Activated naive CD4-positive, alpha-beta T cell treated with anti-CD3 and anti-CD28 coated beads, Interleukin-2, amount 50 U/mL, for 16 hours (primary cell): ENCODE measurements at places on chromosomes 13 and 19.

GRCh38 chr19:51571599-51571998 lies 516 bp downstream of the ZNF175 start:
- no peak for DNase-seq

DNA sequence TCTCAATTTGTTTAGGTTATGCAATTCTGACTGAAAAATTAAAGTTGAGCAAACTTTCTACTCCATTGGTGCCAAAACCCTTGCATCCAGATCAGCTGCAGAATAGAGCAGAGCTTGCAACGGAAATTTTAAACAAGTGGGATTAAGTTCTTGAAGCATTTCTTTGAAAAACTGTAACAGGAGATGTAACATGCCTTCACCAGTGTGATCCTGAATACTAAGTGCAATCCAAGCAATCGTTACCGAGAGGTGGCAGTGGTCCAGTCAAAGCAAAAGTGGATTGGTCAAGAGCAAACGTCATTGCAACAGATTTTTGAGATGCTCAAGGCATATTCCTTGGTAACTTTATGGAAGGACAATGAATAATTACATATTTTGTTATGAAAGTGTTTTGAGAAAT lies 841.1 kb upstream of the SLITRK5 start:
- DNase-seq: no peak

- DNase-seq: no peak
Measured at GRCh38 chr19:51531349-51532315, at the start of gene SIGLEC6. Gene SIGLEC6, minus strand, starts transcription at chr19:51531670. Its CDS starts 22 bp downstream, at chr19:51531648.

DNA sequence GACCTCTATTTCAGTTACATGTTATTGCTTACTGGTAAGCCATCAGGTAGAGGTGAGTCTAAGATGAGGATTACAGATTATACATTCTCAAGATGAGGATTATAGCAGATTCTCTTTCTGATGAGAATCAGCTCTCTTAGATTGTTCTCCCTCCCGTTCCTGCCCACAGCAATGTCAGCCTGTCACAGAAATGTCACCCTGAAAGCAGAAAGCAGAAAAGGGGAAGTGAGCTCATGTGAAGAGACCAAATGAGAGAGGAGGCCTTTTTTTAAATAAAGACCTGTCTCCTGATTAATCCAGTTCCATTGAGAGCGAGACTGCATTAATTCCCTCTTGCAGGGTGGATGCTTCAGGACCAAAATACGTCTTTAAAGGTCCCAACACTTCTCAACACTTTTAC lies 445.6 kb downstream of the KCTD12 start:
- DNase-seq: no peak

DNA sequence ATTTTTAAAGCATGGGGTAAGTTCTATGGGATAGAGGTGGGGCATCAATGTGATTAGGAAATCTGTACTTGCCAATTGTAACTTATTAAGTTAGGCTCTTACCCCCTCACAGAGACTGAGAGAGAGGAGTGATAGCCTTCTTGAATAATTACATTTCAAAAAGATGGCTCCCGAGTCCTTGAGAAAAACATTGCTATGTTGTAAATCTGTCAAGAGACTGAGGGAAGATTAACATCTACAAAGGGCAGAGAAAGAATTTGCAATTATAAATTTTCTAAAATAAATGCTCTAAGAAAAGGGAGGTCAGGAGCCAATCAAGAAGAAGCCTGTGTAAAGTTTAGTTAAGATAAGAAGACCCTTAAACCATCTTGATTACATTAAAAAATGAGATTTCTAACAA lies 1570.8 kb downstream of the OLFM4 start:
- DNase-seq: no peak

- DNase-seq: no peak
Measured at GRCh38 chr13:50162567-50162966, 147.3 kb downstream of the KCNRG start.

DNA sequence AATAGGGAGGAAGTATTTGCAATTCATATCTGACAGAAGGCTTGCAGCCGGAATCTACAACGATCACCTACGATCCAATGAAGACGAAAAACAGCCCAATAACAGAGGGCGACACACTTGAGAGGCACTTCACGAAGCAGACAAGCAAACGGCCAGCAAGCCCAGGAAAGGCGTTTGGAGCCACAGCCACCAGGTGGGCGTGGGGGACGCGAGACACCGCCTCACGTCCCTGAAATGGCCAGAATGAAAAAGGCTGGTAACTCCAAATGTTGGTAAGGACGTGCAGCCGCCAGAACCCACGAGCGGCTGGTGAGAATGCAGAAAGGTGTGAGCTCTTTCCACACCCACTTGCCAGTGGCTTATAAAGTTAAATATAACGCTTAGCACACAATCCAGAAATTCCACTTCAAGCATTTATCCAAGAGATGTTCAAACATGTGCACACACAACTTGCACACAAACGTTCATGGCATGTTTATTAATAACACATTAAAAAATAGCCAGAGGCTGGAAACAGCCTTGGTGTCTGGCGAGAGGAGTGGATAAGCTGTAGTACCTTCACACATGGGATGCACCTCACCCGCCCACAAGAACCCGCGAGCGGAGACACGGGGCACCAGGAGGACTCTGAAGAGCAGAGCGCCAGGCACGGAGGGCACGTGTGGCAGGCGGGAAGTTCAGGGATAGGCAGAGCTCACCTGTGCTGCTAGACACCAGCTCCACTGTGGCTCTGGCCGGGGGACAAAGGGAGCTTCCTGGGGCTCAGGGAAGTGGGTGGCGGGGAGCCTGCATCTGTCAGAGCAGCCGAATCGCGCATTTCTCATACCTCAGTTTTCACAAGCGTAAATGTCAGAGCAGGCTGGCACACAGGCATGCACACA lies 89.3 kb downstream of the SPACA7 start:
- DNase-seq: no peak
